ENCODE measurements at places on chromosomes 1 and 21.

- no peak for DNase-seq
These were observed 12.2 kb downstream of the KIAA0319L start for GRCh38 chr1:35544976-35545375.

- DNase-seq: no peak
These were observed 38.1 kb upstream of the RAP1GAP start for GRCh38 chr1:21707086-21707840.

GRCh38 chr1:50831300-50832061, 128.6 kb downstream of the FAF1 start:
- no peak for DNase-seq

- DNase-seq: no peak
These were observed 440.4 kb upstream of the RUNX1 start for GRCh38 chr21:35489389-35489980.

GRCh38 chr1:46784666-46785065, 14.2 kb upstream of the CYP4B1 start:
- DNase-seq: no peak

DNA sequence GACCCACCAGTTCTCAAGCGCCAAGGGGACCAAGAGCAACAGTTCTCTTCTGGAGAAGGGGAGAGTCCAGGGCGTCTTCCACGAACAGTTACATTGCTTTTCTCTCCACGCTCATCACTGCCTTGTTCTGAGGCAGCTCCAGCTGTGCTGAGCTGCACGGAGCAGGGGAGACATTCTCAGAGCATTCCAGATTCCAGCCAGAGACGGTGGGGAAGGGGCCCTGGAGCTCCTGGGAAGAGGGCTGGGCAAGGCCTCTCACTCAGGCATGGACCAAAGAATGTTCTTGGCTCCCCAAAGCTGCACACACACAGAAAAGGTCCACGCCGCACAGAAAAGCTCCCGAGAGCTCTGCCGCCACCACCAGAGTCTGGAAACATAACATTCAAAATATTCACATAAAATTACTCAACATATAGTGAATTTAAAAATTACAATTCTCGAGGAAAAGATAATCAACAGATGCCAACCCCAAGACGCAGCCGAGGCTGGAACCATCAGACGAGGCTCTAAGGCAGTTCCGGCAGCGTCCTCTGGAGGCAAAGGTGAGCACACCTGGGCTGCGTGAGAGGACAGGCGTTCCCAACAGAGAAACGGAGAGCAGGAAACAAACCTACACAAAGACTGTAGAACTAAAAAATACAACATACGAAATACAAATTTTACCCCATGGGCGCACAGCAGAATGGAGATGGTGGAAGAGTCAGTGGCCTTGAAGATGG, 40.5 kb downstream of the UBE2G2 start:
- DNase-seq: no peak

DNA sequence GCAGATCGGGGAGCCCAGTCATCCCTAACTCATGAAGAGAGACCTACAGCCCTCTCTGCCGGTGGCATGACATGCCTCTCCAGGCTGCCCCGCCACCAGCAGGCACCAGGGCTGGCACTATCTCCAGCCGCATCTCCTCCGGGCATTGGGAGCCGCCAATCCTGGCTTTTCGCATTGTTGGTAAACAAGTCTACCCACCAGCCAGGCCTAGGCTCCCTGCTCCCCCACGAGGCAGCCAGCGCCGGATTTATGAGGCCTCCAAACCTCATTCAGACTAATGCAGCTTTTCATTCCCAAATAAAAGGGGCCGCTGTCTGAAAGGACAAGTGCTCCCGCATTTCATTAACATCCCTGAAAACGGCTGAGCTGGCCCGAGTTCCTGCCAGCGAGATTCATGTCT, 3.4 kb upstream of the GRIK3 start:
- no peak for DNase-seq

- no peak for DNase-seq
These were observed 86.4 kb upstream of the RUNX1 start for GRCh38 chr21:35135481-35135880.

DNA sequence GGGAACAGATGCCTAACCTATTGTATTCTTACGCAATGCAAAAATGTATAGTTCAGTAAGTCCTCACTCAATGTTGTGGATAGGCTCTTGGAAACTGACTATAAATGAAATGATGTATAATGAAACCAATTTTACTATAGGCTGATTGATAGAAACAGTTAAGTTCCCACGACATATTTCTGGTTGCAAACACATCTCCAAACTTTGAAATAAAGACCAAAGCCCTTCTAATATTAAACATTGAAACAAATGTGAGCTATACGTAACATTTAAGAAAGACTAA, 29.1 kb downstream of the MAP3K21 start:
- no peak for DNase-seq

DNA sequence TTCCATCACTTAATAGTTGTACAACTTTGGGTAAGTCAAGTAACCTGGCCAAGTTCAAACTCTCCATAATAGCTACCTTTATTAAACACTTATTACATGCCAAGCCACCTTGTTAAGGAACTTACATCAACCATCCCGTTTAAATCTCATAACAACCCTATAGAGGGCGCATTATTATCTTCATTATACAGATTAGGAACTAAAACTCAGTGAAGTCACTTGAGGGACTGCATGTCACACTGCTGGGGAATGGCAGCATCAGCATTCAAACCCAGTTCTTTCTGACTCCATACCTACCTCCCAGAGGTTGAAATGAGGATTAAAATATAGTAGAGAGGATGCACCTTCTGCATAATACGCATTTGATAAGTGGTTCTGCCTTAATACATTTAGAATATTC, 47.1 kb upstream of the PLA2G2C start:
- DNase-seq: no peak

GRCh38 chr1:192159781-192160180, 1.5 kb downstream of the RGS18 start:
- DNase-seq: no peak

DNA sequence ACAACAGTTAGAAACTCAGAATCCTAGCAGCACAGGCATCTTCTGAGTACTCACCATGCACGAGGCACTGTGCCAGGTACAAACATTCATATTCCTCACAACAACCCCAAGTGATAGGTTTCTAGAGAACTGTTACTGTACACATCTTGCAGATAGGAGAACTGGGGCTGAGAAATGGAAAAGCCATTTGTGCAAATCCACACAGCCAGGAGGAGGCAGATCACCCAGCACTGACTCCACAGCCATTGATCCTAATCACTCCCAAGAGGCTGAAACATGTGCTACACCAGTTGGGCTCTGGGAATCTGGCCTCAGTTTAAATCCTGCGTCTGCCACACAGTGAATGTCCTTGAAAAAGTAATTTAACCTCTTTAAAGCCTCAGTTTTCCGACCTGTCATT, 151.0 kb downstream of the ST6GALNAC5 start:
- DNase-seq: no peak

- no peak for DNase-seq
These were observed 51.9 kb downstream of the IER5 start for GRCh38 chr1:181140398-181140797.

- DNase-seq: no peak
These were observed 73.1 kb downstream of the RUNX3 start for GRCh38 chr1:24856787-24857506.

GRCh38 chr21:46570119-46570518, 34.8 kb downstream of the S100B start:
- no peak for DNase-seq

GRCh38 chr1:44408632-44409602, 3.9 kb downstream of the RNF220 start:
- no peak for DNase-seq

DNA sequence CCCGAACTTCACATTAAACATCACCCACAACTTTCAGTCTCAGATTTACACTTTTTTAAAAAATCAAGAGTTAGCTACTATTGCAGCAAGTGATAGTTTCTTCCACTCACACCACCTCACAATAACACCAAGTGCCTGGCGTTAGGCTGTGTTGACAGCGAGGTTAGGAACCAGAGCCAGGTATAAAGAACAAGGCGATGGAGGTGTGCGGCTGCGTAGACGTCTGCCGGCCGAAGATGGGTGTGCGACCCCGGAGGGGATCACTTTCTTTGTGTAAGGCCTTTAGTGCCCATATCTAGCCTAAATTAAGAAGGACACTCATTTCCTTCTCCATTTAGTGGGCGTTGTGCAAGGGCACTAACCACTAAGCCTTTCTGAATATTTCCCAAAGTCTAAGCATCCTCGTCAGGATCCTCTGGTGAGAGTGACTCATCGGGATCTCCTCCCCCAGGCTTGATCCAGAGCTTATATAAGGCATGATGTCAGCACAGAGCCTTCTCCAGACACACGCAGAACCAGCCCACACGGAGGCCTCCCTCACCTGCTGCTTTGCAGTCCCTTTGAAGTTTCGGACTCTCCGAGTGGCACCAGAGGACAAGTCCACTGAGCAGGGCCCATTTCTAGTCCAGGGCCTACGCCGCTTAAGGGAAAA, 11.8 kb downstream of the NHLH2 start:
- DNase-seq: peak; percentile 60

- DNase-seq: peak; percentile 40
These were observed 601 bp downstream of the CEPT1 start for GRCh38 chr1:111140680-111140967.

DNA sequence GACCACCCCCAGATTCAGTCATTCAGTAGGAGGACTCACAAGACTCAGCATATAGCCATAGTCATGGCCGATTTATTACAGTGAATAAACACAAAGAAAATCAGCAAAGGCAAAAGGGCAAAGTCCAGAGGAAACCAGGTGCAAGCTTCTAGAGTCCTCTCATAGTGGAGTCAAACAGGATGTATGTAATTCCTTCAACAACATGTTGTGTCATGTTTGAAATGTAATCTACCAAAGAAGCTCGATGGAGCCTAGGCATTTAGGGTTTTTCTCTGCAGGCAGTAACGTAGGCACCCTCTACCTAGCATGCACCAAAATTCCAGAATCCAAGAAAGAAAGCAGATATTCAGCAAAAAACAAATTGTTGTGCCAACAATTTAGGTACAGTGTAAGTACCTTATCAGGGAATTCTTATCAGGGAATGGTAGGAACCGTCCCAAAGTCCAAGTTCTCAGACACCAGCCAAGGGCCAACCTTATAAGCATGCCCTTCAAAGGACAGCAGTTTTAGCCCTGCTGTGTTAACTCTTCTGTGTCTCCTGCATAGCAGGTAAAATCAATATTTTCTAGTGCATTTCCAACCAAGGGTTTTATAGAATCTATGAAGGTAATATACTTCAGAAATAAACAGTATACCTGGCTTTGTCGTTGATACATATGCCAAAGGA, 16.1 kb upstream of the SLAMF6 start:
- DNase-seq: no peak
